CD4-positive, alpha-beta T cell treated with Interleukin-12 subunit alpha and Interleukin-12 subunit beta, for 1 hour (primary cell): ENCODE measurements at places on chromosomes 6 and 20.

- DNase-seq: no peak
Measured at GRCh38 chr6:65984089-65984488, 277.1 kb upstream of the EYS start.

- DNase-seq: no peak
Measured at GRCh38 chr20:14761903-14762302, 424.5 kb upstream of the FLRT3 start.

- DNase-seq: no peak
Measured at GRCh38 chr20:62721511-62722370, 13.1 kb downstream of the NTSR1 start.

DNA sequence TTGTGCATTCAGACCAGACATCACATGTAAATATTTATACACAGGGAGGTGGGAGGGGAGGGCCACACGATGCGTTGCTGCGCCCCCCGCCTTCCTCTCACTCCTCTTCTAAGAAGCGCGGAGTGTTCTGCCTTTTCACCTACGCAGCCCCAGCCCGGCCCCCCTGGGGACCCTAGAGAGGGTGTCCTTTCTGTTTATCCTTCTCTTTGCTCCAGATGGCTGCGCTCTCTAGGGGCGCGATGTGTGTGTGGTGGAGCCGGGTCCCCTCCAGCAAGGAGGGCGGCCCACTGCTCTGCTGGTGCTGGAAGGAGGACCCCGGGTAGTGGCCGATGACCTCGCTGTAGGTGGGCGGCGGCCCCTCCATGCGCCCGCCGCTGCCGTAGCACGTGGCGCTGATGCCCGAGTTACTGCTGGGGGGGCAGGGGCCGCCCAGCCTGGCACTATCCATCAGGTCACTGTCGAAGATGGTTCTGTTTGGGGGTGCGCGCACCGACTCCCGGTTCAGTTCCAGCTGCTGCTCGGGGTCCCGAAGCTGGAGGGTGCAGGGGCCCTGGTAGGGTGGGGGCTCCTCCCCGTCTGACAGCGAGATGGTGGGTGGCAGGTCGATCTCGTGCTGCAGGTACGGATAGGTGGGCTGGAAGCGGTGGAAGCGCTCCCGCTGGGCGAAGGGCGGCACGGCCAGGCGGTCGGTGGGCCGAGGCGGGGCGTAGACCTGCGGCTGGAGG, 31.8 kb upstream of the ZBP1 start:
- no peak for DNase-seq

DNA sequence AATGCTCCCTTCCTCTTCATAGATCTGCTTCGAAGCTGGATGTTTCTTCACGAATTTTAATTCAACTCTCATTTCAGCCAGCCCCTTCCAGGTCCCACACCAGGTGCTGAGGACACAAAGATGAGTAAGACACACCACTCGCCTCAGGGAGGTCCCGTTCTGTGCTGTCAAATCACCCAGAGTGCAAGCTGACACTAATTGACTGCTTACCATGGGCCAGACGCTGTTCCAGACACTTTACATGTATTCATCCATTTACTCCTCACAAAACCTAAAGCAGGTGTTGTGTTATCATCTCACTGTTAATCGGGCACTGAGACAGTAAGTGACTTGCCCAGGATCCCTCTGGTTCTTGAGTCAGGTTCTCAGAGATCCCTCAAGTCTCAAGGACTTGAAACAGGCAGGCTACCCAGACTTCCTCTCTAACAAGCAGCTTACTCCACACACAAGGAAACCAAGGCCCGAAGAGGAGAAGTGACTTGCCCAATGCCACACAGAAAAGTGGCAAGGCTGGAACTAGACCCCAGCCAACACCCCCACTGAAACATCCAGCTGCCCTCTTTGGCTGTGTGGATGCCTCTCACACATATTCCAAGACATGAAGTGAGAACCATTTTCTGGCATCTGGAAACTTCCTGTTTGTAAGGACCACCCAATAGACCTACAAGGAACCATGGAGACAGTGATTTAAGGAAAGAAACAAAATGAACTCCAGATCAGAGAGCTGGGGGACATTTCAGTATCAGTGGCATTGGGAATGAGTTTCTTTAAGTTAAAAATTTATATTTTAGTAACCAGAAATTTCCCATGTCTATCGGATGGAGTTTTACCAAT, 174.5 kb downstream of the CDC5L start:
- DNase-seq: no peak

DNA sequence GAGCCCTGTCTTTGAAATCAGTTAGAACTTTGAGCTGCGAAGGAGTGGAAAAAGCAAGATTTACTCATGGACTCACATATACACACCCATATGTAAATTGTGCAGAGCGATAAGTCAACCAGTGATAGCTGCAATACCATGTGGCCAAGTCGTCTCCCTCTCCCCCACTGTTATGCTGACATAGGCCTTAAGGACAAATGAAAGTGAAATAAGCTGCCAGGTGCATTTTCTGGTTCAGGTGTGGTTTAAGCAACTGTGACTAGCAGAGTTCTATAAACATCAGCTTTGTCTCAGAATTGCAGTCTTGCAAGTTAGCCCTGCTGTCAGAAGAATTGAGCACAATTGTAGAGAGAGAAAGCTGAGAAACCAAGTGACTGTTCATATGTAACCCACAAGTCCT, 9.6 kb downstream of the FAM83B start:
- no peak for DNase-seq

- no peak for DNase-seq
Measured at GRCh38 chr6:77373955-77374354, 89.3 kb downstream of the HTR1B start.

GRCh38 chr20:31596831-31597480, 8.1 kb upstream of the ID1 start:
- no peak for DNase-seq

GRCh38 chr20:1449370-1449769, 17.3 kb downstream of the NSFL1C start:
- DNase-seq: no peak

- no peak for DNase-seq
Measured at GRCh38 chr20:32767418-32768198, 5.4 kb downstream of the DNMT3B start.

- DNase-seq: no peak
Measured at GRCh38 chr6:10556992-10557391, 35.8 kb downstream of the GCNT2 start.

- DNase-seq: no peak
Measured at GRCh38 chr6:137933696-137934095, 66.6 kb downstream of the TNFAIP3 start.

GRCh38 chr6:53860511-53860910, 65.7 kb downstream of the LRRC1 start:
- no peak for DNase-seq

- DNase-seq: no peak
Measured at GRCh38 chr20:18635380-18635779, 47.5 kb downstream of the DTD1 start.

DNA sequence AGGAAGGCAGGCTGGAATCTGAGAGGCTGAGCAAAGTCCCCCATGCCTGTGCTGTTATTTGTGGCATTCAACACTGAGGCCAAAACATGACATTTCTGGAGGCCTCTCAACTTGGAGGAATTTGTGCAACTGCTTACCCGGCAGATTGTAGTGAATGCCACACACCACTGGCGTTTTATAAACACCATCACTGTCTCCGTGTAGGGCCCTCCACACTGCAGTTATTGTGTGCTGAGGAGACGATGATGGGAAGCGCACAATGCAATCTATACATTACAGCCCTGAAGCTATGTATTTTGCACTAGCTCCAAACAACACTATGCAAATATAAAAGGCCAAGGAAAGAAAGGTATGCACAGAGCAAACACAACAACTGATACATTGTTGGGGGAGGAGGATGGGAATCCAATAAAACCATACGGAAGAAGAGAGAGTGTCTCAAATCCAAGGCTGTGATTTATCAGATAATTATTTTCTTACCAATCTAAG, 106.5 kb downstream of the SMLR1 start:
- no peak for DNase-seq

DNA sequence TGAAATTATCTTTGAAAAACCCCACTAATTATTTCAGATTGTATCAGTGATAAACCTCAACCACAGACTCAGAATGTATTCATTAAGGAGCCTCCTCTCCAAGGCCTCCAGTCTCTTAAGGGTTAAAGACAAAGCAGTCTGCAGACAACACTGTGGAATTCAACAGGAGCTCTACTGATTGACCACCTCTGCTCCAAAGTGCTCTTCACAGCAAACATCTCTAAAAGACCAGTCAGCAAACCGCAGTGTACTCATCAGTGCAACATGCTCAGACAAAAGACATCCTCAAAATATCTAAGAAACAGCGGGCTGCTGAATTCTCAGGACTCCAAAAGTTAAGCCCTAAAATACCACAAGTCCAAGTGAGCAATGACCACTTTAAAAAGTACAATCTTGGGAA, 42.0 kb downstream of the UQCC1 start:
- DNase-seq: no peak

DNA sequence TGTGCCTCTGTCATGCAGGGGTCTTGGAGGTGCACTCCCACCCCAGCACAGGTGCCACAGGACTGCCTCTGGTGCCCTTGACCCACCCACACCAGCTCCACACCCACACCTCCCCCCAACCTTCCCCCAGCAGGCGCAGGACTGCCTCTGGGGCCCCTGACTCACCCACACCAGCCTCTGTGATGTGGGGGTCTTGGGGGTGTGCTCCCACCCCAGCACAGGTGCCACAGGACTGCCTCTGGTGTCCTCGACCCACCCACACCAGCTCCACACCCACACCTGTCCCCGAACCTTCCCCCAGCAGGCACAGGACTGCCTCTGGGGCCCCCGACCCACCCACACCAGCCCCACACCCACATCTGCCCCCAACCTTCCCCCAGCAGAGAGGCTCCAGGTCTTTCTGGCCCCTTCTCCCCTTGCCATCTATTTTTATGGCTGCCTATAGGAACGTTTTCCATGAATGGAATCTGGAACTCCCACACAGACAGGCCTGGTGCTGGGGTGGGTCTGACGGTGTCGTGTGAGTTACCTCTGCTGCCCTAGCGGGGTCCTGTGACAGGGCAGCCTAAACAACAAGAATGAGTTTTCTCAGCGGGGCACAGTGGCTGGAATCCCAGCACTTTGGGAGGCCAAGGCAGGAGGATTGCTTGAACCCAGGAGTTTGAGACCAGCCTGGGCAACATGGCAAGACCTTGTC, 23.5 kb downstream of the SLC17A9 start:
- no peak for DNase-seq

- no peak for DNase-seq
Measured at GRCh38 chr6:131038597-131039344, 24.3 kb downstream of the EPB41L2 start.

DNA sequence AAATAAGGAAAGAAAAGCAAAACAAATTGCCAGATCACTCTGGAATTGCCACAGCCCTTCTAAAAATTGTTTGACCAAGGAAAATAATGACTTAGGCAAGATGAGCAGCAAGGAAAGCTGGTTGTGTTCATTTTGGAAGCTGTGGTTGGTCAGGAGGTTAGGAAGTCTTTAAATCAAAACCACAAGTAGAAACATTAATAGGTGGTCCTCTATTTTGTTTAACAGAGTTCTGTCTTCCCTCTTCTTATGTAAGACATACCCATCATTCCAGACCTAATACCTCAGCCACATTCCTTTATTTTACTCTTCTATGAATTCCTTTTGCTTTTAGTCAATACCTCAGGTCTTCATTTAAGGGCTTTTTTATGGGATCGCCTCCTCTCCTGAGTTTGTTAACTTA, 422.2 kb upstream of the PLCB4 start:
- DNase-seq: no peak

DNA sequence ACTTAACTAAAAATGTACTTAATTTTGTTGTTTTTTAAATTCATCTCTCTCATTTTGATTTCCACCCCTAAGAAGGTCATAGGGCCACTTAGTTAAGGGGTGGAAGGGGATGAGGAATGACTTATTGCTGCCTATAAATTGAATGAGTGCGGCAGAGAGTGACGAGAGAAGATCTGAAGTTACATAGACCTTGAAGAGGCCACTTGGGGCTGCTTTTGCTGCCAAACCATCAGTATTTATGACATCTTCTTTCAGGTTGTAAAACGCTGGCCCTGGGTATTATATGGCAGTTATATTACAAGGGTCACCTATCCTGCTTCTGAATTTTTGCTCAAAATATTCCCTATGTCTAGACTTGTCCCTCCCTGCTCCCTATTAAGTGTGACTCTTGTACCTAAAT, 119.6 kb upstream of the RIMS1 start:
- no peak for DNase-seq

- no peak for DNase-seq
Measured at GRCh38 chr20:51437182-51437924, 105.2 kb downstream of the NFATC2 start.

- DNase-seq: no peak
Measured at GRCh38 chr20:20210327-20210726, 157.6 kb upstream of the INSM1 start.
